ENCODE measurements at places on chromosomes 12 and 14.

- DNase-seq: no peak
Observed at GRCh38 chr12:53056296-53056695, 6.4 kb downstream of the TNS2 start.

DNA sequence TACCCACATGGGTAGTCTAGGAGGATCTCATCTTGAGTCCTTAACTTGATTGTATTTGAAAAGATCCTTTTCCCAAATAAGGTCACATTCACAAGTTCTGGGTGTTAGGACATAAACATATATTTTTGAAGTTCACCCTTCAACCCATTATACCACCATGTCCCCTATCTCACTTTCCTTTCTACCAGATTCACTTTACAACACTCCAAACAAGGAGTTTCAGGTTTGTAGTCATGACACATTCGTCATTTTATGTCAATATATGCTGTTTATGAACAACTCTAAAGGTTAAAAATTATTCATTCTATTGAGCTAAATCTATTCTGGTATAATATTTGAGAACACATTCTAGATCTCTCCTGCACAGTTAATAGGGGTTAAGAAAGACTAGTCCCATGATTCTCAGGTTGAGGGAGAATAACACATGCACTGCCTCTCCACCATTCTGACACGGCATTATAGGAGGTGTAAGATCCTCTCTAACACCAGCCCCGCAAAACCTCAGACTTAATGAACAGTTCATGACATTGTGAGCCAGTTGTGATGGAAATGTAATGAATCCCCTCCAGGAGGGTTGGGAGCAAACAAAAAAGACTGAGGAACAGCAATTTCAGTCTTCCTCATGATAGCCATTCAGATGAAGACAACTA lies 72.0 kb upstream of the PSMA6 start:
- no peak for DNase-seq

DNA sequence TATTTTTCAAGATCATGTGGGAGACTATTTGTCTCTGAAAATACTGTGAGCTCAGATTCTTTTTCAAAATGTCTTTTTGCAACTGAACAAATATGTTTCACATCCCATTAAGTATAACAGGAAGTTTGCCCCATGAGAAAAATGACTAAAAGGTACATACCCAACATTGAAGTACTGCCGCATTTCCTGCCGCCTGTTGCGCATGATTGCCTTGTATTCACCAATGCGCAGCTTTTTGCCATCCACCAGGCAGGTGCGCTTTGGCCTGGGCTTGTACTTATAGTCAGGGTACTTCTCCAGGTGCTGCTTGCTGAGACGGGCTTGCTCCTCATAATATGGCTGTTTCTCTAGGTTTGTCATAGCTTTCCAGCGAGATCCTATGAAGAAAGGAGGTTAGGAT lies 413.2 kb downstream of the SOX5 start:
- DNase-seq: no peak

DNA sequence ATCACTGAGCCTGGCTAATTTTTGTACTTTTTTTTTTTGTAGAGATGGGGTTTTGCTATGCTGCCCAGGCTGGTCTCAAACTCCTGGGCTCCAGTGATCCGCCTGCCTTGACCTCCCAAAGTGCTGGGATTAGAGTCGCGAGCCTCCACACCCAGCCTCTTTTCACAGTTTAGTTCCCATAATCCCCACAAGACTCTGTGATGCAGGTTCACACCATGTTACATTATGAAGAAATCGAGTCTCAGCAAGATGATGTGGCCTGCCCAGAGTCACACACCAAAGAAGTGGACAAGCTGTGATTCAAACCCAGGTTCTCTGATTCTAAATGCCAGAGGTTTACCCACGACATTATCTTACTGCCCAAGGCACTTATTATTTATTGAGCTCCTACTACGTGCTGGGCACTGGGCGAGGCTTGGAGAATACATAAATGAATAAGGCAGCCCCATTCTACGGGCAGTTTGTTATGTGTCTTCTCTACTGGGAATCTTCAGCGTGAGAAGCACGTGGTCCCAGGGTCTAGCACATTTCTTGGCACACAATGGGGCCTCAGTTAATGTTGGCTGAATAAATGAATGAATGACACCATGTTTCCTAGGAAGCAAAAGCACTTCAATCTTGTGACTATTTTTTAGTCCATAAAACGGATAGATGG lies 23.5 kb upstream of the OASL start:
- DNase-seq: no peak

GRCh38 chr12:106296179-106296877 lies 6.2 kb upstream of the TCP11L2 start:
- DNase-seq: no peak

DNA sequence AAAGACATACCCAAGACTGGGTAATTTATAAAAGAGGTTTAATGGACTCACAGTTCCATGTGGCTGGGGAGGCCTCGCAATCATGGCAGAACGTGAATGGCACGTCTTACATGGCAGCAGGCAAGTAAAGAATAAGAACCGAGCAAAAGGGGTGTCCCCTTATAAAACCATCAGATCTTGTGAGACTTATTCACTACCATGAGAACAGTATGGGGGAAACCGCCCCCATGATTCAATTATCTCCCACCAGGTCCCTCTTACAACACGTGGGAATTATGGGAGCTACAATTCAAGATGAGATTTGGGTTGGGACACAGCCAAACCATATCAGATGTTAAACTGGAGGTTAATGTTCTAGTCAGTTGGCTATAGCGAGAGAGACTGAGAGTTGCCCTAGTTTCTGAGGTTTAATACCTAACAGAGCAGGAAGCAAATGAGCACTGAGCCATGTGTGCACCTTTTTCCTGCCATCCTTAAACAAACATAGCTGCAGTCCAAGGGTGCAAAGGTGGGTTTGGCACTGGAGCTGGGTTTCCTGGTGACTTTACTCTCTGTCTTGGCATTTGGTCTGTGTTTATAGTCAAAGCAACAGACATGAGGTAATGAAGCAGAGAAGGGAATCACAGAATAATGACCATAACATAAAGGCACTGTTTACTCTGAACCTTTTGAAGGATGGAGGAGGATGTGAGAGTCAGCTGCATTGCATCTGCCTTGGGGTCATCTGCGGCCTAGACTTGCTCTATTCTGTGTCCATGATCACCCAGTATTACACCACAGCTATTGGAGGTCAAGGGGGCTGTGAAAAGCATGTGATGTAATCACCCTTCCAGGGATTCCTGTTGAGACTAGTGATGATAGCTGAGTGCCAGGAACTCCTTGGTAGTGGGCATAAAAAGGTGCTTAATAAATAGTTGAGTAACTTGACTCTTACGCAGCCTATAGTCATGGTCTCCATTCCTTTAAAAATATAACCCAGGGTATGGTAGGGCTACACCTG lies 83.6 kb upstream of the USP44 start:
- no peak for DNase-seq

DNA sequence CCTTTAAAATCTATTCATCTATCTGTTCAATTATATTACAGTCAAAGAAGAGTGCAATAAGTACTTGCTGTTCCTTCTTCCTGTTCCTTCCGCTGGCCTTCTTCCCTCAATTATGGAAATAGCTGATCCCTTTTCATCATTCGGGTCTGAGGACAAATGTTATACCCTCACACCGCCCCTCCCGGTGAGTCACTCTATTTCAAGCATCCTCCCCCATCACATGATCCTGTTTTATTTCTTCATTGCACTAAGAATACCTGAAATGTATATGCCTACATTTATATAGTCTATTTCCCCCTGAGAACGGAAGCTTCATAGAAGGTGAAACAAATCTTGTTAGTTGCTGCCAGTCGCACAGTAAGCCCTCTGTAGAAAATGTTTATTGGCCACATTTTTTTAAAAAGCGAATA lies 2.5 kb downstream of the SLC38A1 start:
- DNase-seq: no peak

DNA sequence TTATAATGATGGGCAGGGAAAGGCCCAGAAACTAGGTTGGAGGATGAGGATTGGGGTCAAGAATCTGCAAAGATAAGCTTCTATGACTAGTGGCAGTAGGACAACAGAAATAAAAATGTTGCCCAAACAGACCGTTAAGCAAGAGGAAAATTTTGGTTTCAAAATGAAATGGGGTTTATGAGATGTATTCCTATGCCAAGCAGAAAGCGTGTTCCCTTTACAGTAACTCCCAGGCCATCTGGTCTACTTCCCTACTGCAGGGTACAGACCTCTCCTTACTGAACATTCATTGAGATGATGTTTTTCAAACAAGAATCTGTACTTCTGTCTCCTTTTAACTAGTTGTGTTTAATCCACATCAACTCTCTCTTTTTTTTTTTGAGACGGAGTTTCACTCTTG lies 20.4 kb upstream of the TMEM229B start:
- no peak for DNase-seq
